ENCODE measurements at places on chromosomes 7 and 10.

GRCh38 chr7:101590663-101591435 is 38.2 kb downstream of the MYL10 start:
- no peak for DNase-seq

DNA sequence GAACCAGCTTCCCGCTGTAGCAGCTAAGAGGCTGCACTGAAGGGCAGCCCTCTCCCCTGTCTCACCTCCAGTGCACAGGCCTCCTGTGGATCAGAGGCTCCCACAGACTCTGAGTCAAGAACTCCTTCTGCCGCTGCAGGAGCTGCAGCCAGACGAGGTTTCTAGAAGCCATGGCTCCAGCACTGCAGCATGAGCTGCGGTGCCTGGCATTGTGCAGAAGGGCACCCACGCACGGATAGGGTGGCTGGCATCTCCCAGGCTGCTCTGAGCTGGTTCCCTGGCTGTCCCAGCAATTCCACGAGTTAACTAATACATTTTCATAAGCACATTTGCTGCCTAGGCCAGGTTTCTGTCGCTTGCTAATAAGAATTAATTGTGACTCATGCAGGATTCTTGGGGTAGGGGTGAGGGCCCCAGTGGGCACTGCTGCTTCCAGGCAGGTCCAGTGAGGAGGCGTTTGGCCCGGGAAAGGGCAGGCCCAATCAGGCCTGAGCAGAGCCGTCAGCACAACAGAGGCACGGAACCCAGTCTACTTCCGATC is 594.2 kb downstream of the DNAJB6 start:
- DNase-seq: no peak

- no peak for DNase-seq
These were observed 1.9 kb upstream of the KPNA7 start for GRCh38 chr7:99209781-99210180.

DNA sequence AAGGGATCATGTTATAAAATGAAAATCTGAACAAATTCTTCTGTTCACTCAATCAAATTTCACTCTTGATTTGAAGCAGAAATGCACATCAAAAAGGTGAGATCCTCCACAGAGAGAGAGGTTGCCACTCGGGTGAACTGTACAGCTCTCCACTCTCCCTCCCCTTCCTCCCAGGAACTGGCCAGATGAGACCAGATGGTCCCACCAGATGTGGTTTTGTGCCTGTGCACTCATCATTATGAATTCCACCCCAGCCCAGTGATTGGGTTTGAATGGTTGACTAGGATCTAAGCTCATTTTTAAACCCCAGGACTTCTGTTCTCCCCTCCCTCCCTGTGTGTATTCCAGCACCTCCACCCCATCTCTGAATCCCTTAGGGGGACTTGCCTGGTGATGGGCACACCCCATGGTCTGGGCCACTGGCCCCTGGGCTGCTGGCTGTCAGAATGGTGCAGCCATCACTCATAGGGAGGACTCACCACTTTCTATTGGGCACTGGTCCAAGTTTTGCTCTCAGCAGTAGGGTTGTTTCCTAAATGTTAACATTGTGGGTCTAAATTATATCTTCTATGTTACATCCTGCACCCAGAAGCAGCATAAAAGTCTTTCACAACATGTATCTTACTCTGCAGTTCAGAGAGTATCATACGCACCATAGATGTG is 393.1 kb downstream of the TNS3 start:
- no peak for DNase-seq

DNA sequence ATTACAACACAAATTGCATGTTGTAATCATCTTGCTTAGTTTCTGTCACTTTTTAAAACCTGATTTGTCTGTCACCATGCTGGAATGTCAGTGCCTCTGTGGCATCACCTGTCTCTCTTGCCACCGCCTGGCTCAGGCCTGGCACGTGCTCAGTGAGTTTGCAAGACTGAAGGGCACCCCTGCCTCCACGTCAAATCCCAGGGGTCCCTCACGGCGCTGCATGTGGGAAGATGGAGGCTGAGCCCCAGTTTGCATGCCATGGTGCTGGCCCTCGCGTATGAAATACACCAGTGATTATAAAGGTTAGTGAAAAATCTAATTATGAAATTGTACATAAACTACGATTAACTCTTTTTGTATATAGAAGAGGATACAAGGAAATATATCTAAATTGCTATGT is 51.9 kb upstream of the VIPR2 start:
- DNase-seq: no peak

GRCh38 chr7:130822642-130823041 is 88.6 kb upstream of the KLF14 start:
- DNase-seq: no peak

DNA sequence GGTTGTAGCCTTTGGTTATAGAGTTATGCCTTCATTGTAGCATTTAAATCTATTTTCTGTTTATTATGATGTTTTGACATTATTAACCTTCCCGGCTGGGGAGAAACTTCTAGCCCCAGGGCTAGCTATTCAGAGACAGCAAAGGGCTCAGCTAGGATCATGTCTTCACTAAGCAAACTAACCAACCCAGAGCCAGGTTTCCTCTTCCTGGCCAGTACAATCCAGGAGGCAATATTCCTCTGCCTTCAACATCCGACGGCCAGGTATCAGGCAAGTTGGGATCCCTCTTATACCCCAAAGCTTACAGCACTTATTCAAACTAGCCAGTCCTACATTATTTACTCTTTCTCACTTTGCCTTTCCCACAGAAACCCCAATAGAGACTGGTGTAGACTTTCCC is 1060.7 kb upstream of the GHITM start:
- no peak for DNase-seq

GRCh38 chr10:77333610-77334340 is 303.8 kb downstream of the KCNMA1 start:
- no peak for DNase-seq

GRCh38 chr10:96509017-96509641 is 4.6 kb downstream of the TLL2 start:
- DNase-seq: peak; percentile 52

GRCh38 chr10:121788115-121788514 is 139.7 kb downstream of the ATE1 start:
- no peak for DNase-seq

DNA sequence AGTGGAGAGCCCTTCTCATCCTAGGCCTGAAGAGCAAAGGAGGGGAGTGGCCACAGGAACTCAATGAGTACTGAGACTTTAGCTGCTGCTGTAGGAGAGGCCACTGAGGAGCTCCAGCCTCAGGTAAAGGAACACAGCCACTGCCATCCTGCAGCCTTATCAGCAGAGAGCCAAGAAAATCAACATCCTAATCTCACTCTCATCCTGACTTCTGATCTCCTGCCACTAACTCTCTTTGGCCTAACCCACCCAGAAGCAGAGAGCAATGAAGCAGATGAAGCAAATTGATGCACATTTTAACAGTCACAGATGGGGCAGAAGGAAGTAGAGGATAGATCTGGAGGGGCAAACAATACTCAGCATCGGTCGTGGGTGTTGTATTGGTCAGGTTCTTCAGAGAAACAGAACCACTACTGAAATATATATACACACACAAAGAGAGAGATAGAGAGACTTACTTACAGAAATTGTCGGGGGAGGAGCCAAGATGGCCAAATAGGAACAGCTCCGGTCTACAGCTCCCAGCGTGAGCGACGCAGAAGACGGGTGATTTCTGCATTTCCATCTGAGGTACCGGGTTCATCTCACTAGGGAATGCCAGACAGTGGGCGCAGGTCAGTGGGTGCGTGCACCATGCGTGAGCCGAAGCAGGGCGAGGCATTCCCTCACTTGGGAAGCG is 297.6 kb downstream of the MTERF1 start:
- DNase-seq: peak; percentile 30

- peak; percentile 52 for DNase-seq
These were observed 663 bp downstream of the VPS37D start for GRCh38 chr7:73668103-73668885.

DNA sequence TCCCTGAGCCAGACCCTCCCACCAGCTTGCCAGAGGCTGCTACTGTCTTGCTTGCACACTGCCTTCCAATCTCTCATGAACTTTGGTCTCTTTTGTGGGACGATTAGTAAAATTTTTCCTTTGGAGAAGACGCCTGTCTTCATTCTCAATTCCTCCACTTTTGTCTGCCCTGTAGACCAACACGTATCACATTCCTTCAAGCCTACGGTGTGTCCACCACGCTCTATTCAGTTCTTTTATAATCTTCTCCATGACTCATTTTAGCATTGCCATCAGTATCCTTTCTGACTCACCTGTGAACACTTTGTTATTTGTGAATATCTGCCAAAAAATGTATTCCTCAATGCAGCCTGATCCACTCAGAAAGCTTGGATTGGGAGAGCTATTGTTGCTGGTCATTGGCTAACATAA is 1.4 kb downstream of the GIMAP5 start:
- DNase-seq: no peak

- no peak for DNase-seq
These were observed 124.4 kb downstream of the SEC23IP start for GRCh38 chr10:120016906-120017305.

DNA sequence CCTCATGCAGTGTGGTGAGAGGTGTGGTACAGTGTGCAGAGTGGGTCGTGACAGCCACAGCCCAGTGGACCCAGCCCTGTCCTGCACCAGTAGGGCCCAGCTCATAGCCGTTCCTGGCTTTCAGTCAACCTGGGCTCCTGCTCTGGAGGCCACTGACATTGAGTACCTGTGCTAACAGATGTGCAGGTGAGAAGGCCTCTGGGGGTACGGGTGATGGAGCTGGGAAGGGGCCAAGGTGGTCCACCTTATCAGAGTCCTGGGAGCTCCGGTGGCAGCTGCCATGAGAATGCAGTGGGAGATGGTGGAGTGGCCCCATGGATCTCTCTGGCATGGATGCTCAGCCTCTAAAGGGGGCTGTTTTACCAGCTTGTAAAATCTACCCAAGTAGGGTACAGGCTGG is 6.1 kb upstream of the TBRG4 start:
- DNase-seq: no peak

DNA sequence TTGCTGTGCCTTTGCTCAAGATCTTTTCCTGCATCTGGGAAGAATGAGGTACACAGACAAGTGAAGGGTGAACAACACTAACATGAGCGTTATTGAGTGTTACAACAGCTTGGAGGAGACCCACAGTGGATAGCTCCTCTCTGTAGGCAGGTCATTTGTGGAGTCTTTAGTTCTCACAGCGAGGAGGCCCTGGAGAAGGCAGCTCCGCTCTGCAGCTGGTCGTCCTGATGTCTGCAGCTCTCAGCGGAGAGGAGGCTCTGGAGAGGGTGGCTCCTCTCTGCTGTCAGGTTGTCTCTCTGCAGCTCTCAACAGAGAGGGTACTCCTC is 7.0 kb upstream of the DYNC2I1 start:
- DNase-seq: no peak

- no peak for DNase-seq
These were observed 211.2 kb downstream of the SEMA3D start for GRCh38 chr7:84975586-84976185.

DNA sequence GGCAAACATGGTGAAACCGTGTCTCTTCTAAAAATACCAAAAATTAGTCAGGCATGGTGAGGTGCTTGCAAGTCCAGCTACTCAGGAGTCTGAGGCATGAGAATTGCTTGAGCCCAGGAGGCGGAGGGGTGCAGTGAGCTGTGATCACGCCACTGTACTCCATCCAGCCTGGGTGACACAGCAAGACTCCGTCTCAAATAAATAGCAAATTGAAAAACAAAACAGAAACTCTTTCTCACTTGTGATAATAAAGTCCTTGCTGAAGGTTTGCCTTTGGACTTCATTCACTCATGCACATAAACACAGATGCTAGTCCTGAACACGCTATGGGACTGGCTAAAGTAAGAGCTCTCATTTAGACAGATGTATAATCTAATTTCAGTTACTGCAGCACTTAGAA is 37.6 kb downstream of the ANK3 start:
- no peak for DNase-seq

- DNase-seq: no peak
These were observed 160.6 kb downstream of the MLLT10 start for GRCh38 chr10:21694631-21695030.

DNA sequence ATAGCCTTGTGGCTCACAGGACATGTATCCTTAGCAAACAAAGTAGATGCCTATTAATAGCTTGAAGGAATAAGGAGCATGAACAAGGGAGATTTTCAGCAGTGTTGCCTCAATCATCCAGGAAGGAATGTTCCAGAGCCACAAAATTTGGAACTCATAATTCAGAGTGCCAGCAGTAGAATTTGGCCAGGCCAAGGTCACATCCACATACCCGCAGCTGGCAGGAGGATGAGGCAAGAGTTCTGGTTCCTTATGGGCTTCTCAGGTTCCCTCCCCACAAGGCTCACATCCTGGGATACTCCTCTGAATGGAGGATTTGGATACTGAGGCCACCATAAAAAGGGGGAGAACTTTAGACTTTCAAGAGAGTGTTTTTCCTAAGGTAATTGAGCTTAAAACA is 45.8 kb downstream of the SUFU start:
- DNase-seq: no peak

DNA sequence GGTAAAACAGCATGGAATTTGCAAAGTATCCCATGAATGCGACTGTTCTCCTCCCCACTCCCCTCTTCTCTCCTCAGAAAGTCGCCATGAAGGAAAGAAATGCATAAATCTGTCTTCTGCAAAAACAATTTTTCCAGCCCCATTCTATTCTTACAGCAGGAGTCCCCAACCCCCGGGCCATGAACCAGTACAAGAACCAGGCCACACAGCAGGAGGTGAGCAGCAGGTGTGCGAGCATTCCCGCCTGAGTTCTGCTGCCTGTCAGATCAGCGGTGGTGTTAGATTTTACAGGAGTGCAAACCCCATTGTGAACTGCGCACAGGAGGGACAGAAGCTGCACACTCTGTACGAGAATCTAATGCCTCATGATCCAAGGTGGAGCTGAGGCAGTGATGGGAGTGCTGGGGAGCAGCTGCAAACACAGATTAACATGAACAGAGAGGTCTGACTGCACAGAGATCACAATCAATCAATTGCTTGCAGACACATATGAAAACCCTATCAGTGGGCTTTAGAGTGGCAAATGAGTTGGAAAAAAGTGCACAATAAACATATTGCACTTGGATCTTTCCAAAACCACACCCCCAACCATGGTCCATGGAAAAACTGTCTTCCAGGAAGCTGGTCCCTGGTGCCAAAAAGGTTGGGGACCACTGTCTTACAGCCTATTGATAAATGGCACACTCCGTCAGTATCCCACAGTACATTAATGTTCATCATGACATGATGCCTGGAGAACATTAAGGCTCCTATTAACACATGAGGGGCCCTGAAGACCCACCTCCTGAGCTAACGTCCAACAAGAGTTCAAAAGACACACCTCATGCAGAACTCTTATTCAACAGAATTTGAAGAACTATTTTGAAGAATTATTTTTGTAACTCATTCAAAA is 205.0 kb downstream of the PTPRN2 start:
- no peak for DNase-seq

Data from iPS-NIHi11 (cell line).